Right lung (tissue), 10 donors: ENCODE measurements at places on chromosomes 7 and 10. TPM values are rescaled to one million over a fixed set of nuclear protein-coding genes. Genes with fewer than 3 reads are reported as not detected.

ADRA2A gene
- 0.29 TPM for polyA plus RNA-seq

- no peak for DNase-seq
These were observed 24.3 kb upstream of the LARP4B start for GRCh38 chr10:955820-956217.

ARMH3 gene
- polyA plus RNA-seq: 21.8 TPM

- no peak for DNase-seq
These were observed 108.9 kb upstream of the MKLN1 start for GRCh38 chr7:131218727-131219128.

TMEM26 gene
- 6.5 TPM for polyA plus RNA-seq

- no peak for DNase-seq
These were observed 2.6 kb downstream of the COX19 start for GRCh38 chr7:972676-973309.

GRCh38 chr7:11228515-11228914, 254.8 kb downstream of the PHF14 start:
- DNase-seq: peak; percentile 49

RASA4B gene
- 12.2 TPM for polyA plus RNA-seq

- no peak for DNase-seq
These were observed 135.4 kb downstream of the LRRC4 start for GRCh38 chr7:127895814-127896280.

GRCh38 chr7:25385506-25386136, 157.3 kb upstream of the NPVF start:
- peak; percentile 36 for DNase-seq

DNA sequence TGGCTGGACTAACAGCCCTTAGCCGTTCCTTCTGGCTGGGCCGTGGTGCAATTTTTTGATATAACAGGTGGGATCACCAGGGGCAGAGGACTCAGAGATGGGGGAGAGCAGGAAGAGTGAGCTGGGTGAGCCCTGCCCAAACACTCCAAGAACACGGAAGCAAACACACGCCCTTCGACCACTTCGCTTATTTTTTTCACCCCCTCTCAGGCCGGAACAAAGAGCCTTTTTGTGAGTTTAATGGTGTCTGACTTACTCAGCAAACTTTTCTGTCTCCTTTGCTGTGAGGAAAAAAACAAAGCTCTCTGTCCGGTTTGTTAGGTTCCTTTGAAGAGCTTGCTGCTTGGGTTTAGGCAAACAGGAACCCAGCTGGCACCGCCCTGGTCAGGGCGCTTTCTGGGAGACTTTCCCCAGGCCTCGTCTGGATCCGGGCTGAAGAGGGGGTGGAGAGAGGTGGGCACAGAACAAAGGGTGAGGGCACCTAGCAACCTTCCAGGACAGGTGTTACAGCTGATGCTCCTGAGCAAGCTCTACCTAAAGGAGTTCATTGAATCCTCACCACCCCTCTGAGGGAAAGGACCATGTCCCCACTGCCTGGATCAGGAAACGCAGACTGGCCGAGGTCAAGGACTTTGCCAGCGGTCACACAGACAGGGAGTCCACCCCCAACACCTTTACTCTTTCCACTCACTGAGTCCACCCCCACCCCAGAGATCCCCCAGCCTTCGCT, 23.3 kb downstream of the CALML3 start:
- DNase-seq: peak; percentile 75

- DNase-seq: no peak
These were observed 286.7 kb downstream of the INHBA start for GRCh38 chr7:41416208-41416595.

DNA sequence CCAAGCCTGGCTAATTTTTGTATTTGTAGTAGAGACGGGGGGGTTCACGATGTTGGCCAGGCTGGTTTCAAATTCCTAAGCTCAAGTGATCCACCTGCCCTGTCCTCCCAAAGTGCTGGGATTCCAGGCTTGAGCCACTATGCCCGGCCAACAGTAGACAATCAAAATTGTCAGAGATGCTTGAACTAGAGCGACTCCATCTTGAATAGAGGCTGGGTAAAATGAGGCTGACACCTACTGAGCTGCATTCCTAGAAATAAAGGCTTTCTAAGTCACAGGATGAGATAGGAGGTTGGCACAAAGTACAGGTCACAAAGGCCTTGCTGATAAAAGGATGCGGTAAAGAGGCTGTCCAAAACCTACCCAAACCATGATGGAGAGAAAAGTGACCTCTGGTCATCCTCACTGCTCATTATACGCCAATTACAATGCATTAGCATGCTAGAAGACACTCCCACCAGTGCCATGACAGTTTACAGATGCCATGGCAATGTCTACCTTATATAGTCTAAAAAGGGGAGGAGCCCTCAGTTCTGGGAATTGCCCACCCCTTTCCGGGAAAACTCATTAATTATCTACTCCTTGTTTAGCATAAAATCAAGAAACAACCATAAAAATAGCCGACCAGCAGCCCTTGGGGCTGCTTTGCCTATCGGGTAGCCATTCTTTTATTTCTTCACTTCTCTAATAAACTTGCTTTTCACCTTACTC, 134.5 kb downstream of the BAMBI start:
- DNase-seq: no peak

OR9A2 gene
- polyA plus RNA-seq: not detected

GRCh38 chr10:27369880-27370279, 129.3 kb upstream of the ACBD5 start:
- no peak for DNase-seq

DNA sequence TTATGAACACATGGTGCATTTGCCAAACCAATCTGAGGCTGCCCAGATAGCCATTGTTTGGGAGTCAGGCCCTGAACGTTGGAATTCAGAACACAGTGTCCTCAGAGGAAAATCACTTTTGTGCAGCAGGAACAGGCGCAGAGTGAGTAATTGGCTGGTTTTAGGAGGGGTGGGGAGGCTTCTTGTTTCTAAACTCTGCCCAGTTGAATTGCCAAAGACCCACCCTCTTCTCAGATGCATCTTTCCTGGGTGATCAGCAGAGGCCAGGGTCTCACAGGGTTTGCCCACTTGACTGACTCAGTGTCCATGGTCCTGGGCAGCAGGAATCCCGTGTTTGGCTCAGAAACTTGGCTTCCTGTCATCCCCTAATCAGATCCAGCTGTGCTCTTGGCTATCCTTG, 24.3 kb downstream of the PRLHR start:
- no peak for DNase-seq

CCDC136 gene
- 36.6 TPM for polyA plus RNA-seq

RBM20 gene
- 1.3 TPM for polyA plus RNA-seq

CPVL gene
- polyA plus RNA-seq: 10.5 TPM

DNA sequence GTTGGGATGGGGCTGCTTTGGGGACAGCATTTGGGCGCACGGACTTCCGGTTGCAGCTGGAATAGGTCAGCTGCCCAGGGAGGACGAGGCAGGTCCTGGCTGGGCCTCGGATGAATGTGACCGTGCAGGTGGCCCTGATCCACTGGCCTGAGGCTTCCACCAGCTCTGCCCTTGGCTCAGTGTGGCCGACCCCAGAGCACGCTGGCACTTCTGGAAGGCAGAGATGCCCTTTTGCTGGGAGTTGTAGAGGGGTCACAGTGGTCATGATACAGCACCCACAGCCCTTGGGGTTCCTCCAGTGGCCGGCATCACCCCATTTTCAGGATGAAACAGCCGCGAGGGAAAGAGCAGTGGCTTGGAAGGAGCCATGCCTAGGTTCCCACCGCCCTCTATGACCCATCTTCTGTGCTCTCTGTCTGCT, 19.0 kb downstream of the ADCY1 start:
- DNase-seq: no peak

DNA sequence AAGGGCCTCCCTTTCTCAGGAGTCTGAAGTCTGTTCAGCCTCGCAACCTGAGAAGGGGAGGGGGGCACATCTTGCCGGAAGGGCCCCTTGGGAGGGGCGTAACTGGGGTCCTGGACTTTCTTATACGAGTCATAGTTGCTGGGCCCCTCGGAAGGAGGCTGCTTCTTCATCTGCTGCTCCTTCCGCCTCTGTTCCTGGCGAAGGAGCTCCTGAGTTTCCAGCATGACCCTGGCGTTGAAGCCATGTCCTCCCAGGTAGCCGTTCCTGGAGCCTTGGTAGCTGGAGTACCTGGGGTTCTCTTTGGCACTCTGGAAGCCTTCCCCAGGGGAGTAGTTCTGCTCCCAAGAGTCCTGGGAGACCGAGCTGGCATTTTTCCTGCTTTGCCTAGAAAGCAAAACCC, 703.9 kb downstream of the PARD3 start:
- DNase-seq: no peak

DNA sequence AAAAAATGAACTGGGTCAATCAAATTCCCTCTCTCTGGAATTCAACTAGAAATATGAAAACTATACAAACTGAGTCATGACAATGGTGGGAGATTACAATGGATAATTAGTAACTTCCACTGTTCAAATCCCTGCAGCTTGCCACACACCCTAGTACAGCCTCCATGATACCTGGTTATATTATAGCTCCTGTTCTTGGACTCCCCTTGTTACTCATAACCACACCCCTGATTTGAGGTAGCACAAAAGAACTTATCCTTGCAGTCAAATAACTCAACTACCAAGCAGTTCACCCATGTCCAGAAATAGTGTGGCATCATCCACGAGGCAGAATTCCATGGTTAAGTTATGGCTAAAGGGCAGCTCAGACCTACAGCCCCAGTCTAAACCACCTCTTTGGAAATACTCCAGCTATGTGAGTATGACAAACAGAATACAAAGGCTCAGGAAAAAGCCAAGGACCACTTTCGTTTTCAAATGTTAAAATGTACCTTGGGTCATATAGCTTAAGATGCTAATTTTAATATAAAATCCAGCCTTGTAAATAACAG, 164.7 kb downstream of the CPEB3 start:
- no peak for DNase-seq

DNA sequence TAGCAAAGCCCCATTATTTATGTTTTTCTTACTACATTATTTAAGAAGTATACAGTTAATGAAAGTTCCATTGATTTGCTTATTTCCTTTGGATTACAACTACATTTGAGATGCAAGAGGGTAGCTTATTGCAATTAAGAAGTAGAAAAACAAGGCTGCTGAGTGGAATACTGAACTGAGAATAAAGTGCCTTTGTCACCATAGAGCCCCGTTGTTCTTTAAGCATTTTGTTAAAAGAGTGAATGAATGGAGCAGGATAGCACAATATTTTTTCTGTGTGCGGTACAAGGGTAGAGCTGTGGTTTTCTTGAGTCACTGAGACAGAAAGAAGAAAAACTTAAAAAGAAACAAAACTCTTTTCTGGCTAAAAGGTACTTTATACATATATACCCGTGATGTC, 45.6 kb downstream of the ZNF277 start:
- no peak for DNase-seq

DNA sequence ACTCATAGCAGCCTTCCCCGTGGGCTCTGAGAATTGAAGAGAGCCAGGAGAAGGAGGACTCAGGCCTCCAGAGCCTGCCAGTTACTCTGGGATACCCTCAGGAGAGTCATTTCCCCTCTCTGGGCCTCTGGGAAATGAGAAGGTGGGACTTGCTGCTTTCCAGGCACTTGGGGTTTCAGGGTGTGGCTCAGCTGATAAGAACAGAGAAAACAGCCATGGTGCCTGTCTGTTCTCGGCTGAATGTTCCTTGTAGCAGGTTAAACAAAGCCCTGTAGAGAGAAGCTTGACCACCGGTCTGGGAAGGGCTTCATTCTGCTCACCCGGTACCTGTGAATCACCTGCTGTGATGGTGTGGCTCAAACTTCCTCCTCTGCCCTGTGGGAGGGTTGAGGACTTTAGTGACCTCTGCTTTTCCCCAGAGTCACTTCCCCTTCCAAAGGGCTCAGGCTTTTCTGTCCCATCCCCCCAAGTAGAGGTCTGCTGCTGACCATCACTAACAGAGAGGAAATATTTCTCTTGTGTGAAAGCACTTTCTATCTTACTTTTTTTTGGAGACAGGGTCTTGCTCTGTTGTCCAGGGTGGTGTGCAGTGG, 212.4 kb upstream of the GALNT17 start:
- no peak for DNase-seq

- DNase-seq: no peak
These were observed 155.6 kb downstream of the ARHGAP21 start for GRCh38 chr10:24568042-24568441.

NEUROD6 gene
- 0.12 TPM for polyA plus RNA-seq

- no peak for DNase-seq
These were observed 20.2 kb upstream of the SUV39H2 start for GRCh38 chr10:14858338-14858960.

- no peak for DNase-seq
These were observed 206.2 kb upstream of the YAE1 start for GRCh38 chr7:39360038-39360437.

DNA sequence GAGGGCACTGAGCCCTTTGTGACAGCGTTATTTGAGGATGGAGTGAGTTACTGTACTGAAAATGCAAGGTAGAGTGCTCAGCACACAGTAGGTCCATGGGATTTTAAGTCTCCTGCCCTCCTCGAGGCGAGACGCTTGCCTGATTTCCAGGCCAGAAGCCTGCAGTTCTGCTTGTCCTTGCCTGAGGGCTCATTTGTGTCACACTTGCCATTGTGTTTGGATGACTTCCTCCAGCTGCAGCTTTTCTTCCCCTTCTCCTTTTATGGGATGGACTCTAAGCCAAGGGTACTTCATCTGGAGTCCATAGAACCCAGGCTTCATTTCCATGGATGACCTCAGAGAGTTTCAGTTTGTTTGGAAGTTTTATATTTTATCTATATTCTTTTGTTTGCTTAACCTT, 304.2 kb upstream of the BMPER start:
- no peak for DNase-seq

CEP55 gene
- 10.8 TPM for polyA plus RNA-seq

DNA sequence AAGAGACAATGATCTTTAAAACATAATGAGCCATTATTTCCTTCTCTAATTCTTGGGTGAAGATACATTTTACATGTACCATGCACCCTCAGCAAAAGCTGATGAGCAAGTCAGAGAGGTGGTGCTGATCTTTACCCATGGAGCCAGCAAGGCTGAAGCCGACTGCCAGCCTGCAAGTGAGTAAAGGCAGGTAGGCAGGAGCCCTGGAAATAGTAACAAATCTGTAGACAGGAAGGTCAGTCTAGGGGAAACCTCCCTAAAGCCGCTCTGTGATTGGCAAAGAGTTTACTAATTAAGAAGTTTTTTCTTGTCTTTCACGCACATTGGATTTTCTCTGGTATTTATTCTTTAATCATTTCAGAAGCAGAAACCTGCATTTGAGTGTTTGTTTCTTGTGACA, 67.9 kb downstream of the PRKCQ start:
- no peak for DNase-seq

GIMAP2 gene
- polyA plus RNA-seq: 24.6 TPM

GRCh38 chr10:15168291-15168785, at the start of gene NMT2:
Gene NMT2, minus strand, starts transcription at chr10:15168693. Its CDS starts 81 bp downstream, at chr10:15168612.
- peak; percentile 87 for DNase-seq

HOXA2 gene
- polyA plus RNA-seq: 17.4 TPM

- no peak for DNase-seq
These were observed 6.0 kb downstream of the SEC23IP start for GRCh38 chr10:119898577-119898976.

GRCh38 chr10:12869427-12869826, 132.1 kb downstream of the CCDC3 start:
- DNase-seq: no peak

OPN4 gene
- polyA plus RNA-seq: not detected

CTAGE4 gene
- 5.2 TPM for polyA plus RNA-seq

GIMAP4 gene
- 104 TPM for polyA plus RNA-seq

NPC1L1 gene
- polyA plus RNA-seq: 0.42 TPM

DNA sequence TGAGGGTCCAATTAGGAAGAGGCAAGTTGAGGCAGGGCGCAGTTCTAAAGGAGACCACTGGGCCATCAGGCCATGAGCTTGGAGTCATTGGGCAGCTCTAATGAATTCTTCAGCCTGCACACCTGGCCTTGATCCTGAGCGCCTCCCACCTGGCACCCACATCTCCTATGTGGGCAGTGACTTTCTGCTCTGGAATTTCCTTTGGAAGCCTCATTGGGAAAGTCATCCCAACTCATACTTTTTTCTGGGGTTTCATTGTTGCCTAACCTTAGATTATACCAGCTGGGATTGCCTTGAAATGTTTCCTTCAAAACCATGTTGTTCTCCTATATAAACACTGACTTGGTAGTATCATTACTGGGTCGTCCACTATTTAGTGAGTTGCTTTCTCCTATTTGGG, 54.1 kb downstream of the PLPP4 start:
- no peak for DNase-seq
